Subcutaneous adipose tissue (tissue), 4 donors: ENCODE measurements at places on chromosomes 4 and X. TPM values are rescaled to one million over a fixed set of nuclear protein-coding genes. Genes with fewer than 3 reads are reported as not detected.

Gene TKTL2
- not detected for total RNA-seq

Gene LPAR4
- 0.44 TPM for total RNA-seq

Gene COL4A6
- 6.2 TPM for total RNA-seq

Gene SYP
- 0.94 TPM for total RNA-seq

Gene SPACA5
- total RNA-seq = not detected

Gene H2BW2
- not detected for total RNA-seq

Gene RHOXF1
- 4.7 TPM for total RNA-seq

Gene ERAS
- not detected for total RNA-seq

Gene PRR32
- not detected for total RNA-seq

Gene GRPEL1
- 17.8 TPM for total RNA-seq

Gene GPRASP1
- 6.8 TPM for total RNA-seq

Gene CNKSR2
- total RNA-seq = 4.1 TPM

Gene PTPN13
- 28.6 TPM for total RNA-seq

Gene F8A3
- total RNA-seq = 14.8 TPM

Gene ASMT
- not detected for total RNA-seq

Gene CYTL1
- 0.98 TPM for total RNA-seq

Gene SOX3
- total RNA-seq = not detected

Gene DIAPH2
- 45.0 TPM for total RNA-seq

Gene DMP1
- not detected for total RNA-seq

Gene NEK1
- 10.7 TPM for total RNA-seq

Gene AFF1
- 99.7 TPM for total RNA-seq

Gene UGT2B11
- not detected for total RNA-seq

Gene AFF2
- 2.8 TPM for total RNA-seq

Gene INTU
- 4.6 TPM for total RNA-seq

Gene FGF5
- total RNA-seq = not detected

Gene FAM47E
- total RNA-seq = 6.0 TPM

Gene ASB9
- total RNA-seq = 2.8 TPM

Gene ZNF732
- total RNA-seq = not detected

Gene TEX13B
- not detected for total RNA-seq

Gene ABLIM2
- total RNA-seq = 5.9 TPM

Gene NDST3
- not detected for total RNA-seq

Gene NDNF
- total RNA-seq = 3.9 TPM

Gene ZBTB33
- total RNA-seq = 10.5 TPM

Gene MGST2
- 54.2 TPM for total RNA-seq

Gene FAM9B
- not detected for total RNA-seq

Gene KLB
- total RNA-seq = 9.1 TPM

Gene SSX2
- total RNA-seq = not detected

Gene FDCSP
- not detected for total RNA-seq

Gene RGS12
- total RNA-seq = 22.1 TPM

Gene MID1
- 9.8 TPM for total RNA-seq

Gene PIN4
- 5.9 TPM for total RNA-seq

Gene ESX1
- total RNA-seq = not detected

Gene PDGFRA
- total RNA-seq = 144 TPM

Gene ADAM29
- not detected for total RNA-seq

Gene PSAPL1
- not detected for total RNA-seq

Gene MAEA
- total RNA-seq = 33.1 TPM

Gene CXCL11
- total RNA-seq = 0.75 TPM

Gene TMPRSS11E
- total RNA-seq = not detected

Gene SLC2A9
- 4.6 TPM for total RNA-seq
